Activated CD4-positive, alpha-beta T cell treated with anti-CD3 and anti-CD28 coated beads, Interleukin-2, Interleukin-6, amounts not matched to agents 100 ng/mL and 50 ng/mL, durations not matched to agents 16 hours and 8 hours (primary cell): ENCODE measurements at places on chromosomes 2 and 18.

DNA sequence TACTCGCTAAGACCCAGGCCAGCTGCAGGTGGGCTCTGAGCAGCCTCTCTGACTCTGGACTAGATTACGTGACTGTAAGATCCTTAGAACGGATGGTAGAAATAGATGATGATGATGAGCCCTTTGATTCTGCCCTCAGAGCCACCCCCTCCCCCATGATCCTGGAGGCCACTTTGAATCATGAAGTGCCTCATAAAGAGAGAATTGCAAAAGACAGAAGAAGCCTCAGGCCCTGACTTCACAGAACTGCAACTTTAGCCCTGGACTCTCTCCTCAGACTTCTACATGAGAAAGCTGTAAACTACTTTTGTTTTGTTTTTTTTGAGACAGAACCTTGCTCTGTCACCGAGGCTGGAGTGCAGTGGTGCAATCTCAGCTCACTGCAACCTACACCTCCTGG lies 15.4 kb upstream of the TET3 start:
- no peak for DNase-seq

DNA sequence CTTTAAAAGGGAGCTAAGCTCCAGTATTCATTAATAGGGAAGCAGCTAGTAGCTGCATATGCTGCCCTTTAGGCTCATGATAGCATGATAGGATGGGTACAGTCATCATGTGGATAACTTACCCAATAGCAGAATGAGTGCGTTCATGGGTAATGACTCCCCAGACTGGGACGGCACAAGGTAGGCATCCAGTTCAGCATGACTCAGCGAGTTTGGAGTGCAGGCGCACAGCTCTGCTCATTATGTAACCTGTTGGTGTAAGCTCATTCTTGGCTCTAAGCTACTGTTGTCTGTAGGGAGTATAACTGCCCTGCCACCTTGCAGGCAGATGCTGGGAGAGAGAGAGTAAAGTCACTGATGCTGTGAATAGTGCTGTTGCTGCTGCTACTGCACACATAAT lies 209.2 kb upstream of the SYT4 start:
- DNase-seq = no peak

DNA sequence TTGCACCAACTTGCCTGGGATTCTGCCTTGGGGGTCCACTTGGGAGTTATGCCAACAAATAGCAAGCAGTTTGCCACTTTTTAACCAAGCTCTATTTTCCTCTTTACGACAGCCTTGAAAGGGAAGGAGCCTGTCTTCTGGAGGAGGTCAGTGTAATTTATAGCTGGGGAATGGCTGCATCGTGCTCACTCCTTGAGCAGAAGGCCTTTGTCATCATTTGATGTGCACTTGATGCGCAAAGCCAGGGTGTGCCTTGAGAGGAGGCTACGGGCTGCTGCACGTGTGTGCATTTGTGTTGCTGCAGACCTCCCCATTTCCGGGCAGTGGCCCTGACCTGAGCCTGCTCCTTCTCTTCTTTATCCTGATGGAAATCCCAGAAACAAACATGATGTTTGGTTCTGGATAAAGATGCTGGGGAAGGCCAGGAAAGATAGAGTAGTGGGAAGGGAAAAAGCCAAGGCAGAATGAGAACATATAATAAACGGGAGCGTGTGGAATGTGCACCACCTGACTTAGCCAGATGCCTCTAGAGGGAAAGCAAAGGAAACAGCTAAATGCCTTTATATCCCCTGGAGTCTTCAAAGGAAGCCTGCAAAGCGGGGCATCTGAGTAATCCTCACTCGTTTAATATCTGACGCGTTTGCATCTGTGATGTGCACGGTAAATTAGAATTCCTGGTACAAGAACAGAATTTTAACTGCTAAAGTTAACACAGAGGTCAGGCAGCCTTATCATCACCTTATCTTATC lies 68.3 kb upstream of the ZNF521 start:
- DNase-seq = no peak

- no peak for DNase-seq
Observed at GRCh38 chr2:197515315-197515738, 539 bp upstream of the MOB4 start.

GRCh38 chr2:203693242-203693879 lies 13.1 kb upstream of the CD28 start:
- no peak for DNase-seq

DNA sequence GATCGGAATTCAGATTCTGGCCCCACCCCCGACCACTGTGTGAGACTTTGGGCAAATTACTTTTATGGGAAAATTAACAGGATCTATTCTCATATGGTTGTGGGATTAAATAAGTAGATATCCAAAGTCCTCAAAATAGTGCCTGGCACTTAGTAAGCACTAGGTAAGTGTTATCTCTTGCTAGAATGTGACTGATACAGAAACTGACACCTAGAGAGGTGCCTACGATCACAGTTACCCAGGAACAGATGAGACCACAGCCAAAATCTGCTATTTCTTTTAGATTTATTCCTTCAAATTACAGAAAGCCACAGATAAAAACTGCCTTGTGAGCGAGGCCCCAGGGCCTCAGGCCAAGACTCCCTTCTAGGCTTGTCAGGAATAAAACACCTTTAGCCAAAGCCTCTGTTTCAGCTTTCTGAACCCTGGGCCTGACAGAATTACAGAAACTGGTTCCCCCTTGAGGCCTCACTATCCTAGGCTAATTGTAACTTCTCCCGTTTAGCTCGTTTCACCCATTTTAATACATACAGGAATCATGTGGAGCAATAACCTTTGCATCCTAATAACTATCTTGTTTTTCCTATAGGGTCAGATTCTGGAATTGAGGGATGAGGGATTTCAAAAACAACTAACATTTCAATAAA lies 22.3 kb upstream of the CHMP1B start:
- peak; percentile 49 for DNase-seq

- peak; percentile 87 for DNase-seq
Observed at GRCh38 chr2:25558262-25558661, 115.1 kb downstream of the DTNB start.

- no peak for DNase-seq
Observed at GRCh38 chr18:24212939-24213338, 74.1 kb downstream of the CABYR start.

DNA sequence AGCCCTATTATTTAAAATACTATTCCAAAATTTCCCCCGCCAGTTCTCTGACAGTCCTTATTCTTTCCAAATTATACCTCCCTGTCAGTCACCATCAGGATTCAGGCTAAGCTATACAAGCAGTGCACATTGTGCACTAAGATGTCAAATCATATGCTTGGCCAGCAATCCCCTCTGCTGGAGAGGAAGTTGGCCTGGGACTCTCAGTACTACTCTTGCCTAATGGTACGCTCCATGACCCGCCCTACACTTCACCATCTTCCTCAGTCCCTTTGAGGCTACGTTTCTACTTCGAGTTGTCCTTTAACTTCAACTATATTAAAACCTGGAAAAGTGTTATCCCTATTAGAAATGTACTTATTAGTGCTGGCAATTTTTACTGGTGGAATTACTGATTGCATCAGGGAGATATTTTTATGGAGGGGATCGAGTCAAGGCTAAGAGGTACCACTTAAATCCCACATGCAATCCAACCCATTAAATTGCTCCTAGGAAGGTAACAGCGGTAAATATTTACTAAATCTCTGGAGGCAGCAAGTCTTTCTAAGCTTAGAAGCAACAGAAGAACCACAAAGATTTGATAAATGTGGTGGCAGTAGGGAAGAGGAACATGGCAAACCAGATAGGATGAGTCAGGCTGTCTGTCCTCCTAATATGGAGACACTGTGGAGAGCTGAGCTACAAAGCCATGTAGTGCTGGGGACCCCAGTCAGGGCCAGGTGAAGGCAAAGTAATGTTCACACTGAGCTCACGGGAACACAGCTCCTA lies 2.7 kb downstream of the USP40 start:
- DNase-seq = no peak

- no peak for DNase-seq
Observed at GRCh38 chr2:158221063-158222020, 119.7 kb downstream of the UPP2 start.

DNA sequence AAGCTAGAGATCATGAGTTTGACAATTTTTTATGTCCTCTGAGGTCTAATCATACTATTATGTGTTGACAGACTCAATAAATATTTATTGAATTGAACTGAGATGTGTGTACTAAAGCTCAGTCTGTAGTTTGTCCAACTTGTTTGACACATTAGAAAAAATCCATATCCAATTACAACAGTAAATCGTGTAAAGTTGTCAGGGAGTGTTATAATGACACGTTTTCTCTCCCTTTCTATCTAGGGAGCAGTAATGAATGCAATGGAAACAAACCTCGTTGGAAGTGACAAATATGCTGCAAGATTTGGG lies 28.4 kb downstream of the ITGA4 start:
- DNase-seq = no peak

DNA sequence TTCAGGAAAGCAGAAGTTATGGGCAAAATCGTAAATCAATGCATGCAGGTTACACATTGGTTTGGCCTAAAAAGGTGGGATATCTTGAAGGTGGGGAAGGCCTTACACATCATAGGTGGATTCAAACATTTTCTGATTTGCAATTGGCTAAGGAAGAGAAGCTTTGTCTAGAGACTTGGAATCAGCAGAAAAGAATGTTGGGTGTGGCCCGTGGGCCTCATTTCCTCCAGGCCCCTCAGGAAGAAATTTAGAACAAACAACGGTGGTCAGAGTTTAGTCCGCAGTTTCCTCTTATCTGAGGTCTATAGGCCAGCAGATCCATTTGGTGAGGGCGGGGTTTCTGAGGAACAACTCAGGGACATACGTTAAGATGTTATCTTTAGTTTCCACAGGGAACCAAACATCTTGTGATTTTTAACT lies 50.9 kb upstream of the AFF3 start:
- no peak for DNase-seq

- no peak for DNase-seq
Observed at GRCh38 chr2:142722569-142722968, 154.9 kb upstream of the KYNU start.

GRCh38 chr2:5696404-5696944 lies 4.3 kb downstream of the SOX11 start:
- no peak for DNase-seq

- DNase-seq = no peak
Observed at GRCh38 chr2:189179570-189179950, at the start of gene COL5A2. Gene COL5A2 (minus strand): TSS chr2:189179761. CDS start chr2:189179604, 157 bp downstream.

DNA sequence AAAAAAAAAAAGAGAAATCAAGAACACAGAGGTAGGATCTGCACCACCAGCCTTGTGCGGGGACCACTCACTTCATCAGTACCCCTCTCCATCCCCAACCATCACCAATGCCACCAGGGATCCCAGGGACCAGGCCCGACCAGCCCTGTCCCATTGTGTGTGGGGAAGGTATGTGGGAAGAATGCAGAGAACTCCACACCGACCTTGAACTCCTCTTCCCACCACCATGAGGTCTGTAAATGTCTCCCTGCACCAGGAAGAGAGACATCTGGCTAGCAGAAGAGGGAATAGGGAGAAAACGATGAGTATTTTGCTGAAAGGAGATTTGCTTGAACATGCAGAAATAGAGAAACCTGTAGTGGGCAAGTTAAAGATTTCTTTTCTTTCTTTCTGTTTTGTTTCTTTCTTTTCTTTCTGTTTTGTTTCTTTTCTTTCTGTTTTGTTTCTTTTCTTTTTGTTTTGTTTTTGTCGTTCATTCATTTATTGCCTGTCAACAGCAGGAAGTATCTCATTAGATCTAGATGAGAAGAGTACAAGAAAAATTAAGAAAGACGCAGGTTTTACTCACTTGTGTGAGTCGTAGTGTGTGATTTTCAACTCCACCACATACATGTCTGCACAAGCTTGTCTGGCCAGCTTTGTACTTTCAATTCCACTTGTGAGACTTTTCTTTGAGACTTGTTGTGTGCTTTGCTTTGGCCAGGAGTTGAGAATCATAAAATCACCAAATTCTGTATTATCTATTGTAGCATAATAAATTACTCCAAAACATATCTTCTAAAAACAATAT lies 179.8 kb upstream of the HAAO start:
- no peak for DNase-seq

DNA sequence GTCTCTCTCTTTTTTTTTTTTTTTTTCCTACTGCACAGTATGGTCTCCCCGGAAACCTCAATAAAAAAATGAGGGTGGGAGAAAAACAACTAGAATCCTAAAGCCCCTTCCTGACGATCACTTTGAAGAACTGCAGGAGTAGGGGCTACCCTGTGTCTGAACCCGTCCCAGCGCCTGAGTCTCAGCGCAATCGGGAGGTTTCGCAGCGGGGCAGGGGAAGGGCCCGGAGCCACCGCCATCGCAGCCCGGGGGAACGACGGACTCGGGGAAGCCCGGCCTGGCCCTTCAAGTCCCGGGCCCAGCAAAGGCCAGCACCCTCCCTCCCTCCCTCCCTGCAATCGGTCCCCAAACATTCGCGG lies 411 bp downstream of the NARS1 start:
- no peak for DNase-seq
